ENCODE measurements at places on chromosomes 5 and 9. TPM values are rescaled to one million over a fixed set of nuclear protein-coding genes. Genes with fewer than 3 reads are reported as not detected.

Gene SNCAIP
- total RNA-seq, result not detected

Gene SLC6A18
- total RNA-seq, result not detected

Gene GNA14
- total RNA-seq, result not detected

Gene BTNL8
- total RNA-seq, result not detected

Gene B4GALT7
- total RNA-seq, result 17.3 TPM

Gene SLC34A1
- total RNA-seq, result 2.0 TPM

Gene NSG2
- total RNA-seq, result not detected

Gene NIPAL4
- total RNA-seq, result not detected

Gene RNF224
- total RNA-seq, result not detected

Gene BARHL1
- not detected for total RNA-seq

Gene TTC39B
- 20.3 TPM for total RNA-seq

Gene TNC
- not detected for total RNA-seq

Gene CYLC2
- total RNA-seq, result not detected

Gene PCDHGC3
- total RNA-seq, result not detected

Gene CDX1
- total RNA-seq, result not detected

Gene HDHD3
- 15.3 TPM for total RNA-seq

Gene CHD1
- total RNA-seq, result 46.0 TPM

Gene GLRA1
- total RNA-seq, result not detected

Gene GFI1B
- total RNA-seq, result not detected

Gene PCDHGB1
- not detected for total RNA-seq
